ENCODE measurements at places on chromosomes 12 and 14. TPM values are rescaled to one million over a fixed set of nuclear protein-coding genes. Genes with fewer than 3 reads are reported as not detected.

The KCNMB4 gene
- total RNA-seq: 5.0 TPM

The CPNE6 gene
- not detected for total RNA-seq

The HOXC9 gene
- 11.3 TPM for total RNA-seq

DNA sequence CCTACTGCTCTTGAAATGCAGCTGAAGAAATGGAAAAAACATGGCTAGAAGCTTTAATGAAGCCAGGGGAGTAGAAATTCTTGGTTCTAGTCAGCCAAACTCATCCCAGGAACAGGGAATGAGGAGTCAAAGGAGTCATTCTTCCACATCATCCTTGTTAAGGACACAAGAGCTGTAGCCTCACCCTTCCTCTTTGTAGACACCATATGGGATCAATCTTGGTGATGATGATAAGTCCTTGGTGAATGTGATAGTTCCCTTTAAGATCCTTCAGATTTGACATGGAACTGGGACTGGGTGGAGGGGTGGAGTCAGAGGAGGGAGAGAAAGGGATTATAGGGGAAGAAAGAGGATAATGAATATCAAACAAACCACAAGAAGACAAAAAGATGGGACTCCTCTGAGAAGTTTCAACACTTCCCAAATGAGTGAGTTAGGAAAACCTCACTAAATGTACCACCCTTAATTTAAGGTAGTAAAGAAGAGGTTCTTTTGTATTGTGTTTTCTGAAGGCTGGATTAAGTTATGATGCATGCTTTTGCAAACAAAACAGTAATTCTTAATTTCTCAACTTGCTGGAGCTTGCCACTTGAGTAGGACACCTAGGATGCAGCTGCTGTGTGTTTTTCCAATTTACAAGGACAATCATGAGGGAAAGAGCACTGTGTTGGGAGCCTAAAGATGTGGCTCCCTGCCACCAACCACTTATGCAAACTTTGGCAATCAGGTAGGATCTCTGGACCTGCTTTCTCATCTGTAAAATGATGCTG is 104.0 kb downstream of the WIF1 start:
- DNase-seq: no peak

DNA sequence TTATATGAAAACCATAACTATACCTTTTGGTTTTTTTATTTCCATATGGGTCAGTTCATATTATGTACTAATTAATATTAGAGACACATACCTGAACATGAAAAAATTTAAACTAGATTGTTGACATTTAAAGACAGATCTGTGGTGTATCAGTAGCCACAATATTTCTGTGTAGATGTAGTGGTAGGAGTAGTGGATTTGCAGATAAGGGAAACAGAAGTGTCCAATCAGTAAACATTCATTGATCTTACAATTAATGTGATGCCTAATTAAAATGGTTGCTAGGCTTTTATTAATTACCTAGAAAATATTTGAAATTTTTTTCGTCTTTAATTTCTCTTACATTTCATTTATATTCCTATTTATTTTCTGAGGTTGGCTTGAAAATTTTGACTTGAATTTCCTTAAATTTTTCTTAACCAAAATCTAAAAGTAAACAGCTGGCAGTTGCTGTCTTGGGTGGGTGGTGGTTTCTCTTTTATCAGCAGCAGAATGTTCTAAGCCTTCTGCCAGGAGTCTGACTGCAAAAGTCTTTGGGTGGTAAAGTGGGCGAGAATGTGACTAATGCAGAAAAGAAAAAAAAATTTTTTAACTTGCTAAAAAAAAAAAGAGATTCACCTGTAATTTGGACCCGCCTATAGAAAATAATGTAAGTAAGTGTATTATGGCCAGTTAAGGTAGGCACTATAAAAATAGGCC is 2.4 kb downstream of the FGFR1OP2 start:
- no peak for DNase-seq

GRCh38 chr14:61973981-61974380 is 211.8 kb downstream of the SNAPC1 start:
- DNase-seq: no peak

DNA sequence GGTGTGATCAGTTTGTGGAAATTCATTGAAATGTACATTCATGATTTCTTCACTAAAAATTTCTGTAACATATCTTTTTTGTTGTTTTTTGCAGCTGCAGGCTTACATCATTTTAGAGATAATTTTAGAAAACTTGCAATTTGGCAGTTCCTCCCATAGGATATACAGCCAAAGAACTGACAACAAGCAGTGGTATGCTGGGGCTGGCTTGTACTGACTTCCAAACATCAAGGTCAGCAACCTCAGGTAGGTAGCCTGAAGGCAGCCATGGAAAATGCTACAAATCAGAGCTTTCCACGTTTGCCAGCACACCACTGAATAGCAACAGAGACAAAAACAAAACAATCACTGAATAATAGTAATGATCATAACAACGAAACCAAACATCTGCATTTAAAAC is 21.2 kb downstream of the TRIM9 start:
- DNase-seq: no peak

All from HCT116 (cell line).